Activated CD4-positive, alpha-beta T cell treated with anti-CD3 and anti-CD28 coated beads, Interleukin-2, amount 50 U/mL, for 16 hours (primary cell): ENCODE measurements at places on chromosomes 16 and 17.

GRCh38 chr16:89687092-89687940 is 827 bp downstream of the CDK10 start:
- DNase-seq, result peak; percentile 23

DNA sequence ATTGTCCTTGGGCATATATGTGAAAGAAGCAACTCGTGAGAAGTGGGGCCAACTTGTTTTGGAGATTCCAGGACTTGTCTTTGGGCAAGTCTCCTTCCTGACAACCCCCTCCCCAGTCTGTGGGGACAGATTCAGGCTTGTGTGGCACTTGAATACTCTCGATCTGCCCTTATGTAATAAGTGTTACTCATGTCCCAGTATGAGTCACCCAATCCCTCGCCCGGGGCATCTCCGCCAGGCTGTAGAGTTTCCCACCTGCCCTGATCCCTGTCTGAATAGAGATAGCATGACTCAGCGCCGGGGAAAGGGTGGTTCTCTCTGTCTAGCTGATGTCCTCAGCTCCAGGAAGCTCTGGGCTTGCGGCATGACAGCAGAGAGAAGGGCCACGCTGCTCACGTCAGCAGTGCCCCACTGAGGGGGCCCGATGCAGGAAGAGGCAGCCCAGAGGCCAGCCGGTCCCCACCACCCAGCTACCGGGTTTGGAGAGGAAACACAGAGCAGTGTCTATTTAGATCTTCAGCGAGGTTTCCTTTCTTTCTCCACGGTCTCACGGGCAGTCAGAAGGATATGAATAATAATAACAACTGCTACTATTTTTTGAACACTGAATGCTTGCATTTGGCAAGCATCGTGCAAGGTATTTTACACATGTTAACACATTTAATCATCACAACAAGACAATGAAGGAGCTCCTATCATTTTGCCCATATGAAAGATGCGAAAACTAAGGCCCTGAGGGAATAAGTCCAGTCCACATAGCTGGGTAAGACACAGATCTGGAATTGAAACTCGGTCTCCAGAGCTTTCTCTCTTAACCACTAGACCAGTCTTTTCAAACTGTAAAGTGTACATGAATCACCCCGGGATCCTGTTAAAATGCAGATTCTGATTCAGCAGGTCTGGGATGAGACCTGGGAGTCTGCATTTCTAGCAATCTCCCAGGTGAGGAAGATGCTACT is 426.7 kb upstream of the MAF start:
- DNase-seq, result peak; percentile 83

- DNase-seq, result peak; percentile 49
These were observed 421.1 kb upstream of the C16orf82 start for GRCh38 chr16:26645614-26646013.

- DNase-seq, result no peak
These were observed 6.0 kb downstream of the HAGHL start for GRCh38 chr16:732936-733335.

- DNase-seq, result no peak
These were observed 69.3 kb downstream of the GNAO1 start for GRCh38 chr16:56260378-56261160.

DNA sequence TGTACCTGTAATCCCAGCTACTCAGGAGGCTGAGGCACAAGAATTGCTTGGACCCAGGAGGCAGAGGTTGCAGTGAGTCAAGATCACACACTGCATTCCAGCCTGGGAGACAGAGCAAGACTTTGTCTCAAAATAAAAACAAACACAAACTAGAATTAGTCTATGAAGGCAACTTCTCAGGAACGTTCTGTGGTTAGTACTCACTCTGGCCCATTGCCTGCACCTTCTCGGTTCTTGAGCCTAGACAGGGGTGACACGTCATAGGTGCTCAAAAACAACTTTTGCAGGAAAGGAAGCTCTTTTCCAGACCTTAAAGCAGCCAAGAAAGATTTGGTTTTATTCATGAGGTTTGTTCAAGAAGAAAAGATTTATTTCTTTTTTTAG is 22.3 kb upstream of the CNOT1 start:
- DNase-seq, result no peak

GRCh38 chr16:56657555-56658326 is at the start of gene MT1F:
TSS of gene MT1F (plus strand) at chr16:56657959. CDS start at chr16:56658059, 100 bp downstream.
- DNase-seq, result peak; percentile 54

- DNase-seq, result no peak
These were observed 433.9 kb upstream of the MAF start for GRCh38 chr16:80034469-80034826.

GRCh38 chr16:1909561-1910231 is 8.5 kb downstream of the HS3ST6 start:
- DNase-seq, result no peak

GRCh38 chr17:54967621-54968261 is 713 bp downstream of the COX11 start:
- DNase-seq, result peak; percentile 51

DNA sequence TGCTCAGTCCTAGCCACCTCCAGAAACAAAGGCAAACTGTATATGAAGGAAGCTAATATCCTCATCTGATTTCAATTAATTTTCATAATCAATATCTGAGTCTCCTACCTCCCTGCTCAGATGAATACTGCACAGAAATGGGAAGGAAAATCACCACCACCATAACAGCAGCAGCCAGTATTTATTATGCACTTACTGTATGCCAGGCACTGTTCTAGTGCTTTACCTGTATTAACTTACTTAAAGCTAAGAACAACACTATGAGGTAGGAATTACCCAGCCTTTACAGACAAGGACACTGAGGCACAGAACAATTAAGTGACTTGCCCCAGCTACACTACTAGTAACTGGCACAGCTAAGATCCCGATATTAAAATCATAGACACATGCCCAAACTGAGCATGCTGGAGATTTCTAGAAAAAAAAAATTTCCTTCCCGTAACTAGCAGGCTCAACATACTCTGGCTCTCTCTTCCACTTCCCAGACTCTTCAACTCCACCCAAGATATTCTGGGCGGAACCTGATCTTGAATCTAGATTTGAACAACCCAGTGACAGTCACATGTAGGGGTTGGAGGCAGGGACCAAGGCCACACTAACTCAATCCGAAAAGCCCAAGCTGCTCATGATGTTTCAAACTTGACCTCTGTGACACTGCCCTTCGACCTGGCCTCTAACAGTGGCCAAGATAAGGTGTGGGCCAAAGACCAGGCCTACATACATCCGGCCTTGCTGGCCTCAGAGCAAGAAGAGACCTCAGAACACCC is 3.9 kb downstream of the TRIM25 start:
- DNase-seq, result no peak

DNA sequence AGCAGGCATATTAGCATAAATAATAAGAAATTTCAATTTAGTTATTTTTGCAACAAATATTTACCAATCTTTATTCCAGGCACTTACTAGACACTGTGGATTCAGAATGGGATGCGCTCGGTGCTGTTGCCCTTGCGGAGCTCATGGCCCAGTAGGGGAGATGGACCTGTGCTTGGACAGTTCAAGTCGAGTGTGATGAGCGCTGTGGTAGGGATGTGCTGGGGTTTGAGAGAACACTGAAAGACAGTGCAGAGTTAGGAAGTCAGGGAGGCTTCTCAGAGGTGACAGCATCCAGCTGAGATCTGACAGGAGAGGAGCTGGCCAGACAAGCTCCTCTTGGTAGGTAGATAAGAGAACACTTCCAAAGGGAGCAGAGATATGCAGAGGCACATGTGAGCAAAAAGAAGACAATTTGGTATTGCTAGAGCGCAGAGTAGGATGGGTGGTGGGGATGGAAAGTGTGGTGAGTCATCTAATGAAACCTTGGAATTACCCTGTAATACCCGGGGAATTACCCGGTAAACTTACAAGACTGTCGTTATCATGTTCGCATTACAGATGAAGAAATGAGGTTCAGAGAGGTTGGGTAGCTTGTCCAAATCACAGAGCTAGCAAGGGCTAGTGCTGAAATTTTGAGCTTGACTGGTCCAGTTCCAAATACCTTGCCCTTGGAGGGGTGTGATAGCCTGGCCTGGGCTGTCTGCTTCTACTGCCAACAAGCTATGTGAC is 298.1 kb upstream of the N4BP1 start:
- DNase-seq, result no peak

- no peak for DNase-seq
These were observed 35.2 kb downstream of the NXN start for GRCh38 chr17:944266-944826.

DNA sequence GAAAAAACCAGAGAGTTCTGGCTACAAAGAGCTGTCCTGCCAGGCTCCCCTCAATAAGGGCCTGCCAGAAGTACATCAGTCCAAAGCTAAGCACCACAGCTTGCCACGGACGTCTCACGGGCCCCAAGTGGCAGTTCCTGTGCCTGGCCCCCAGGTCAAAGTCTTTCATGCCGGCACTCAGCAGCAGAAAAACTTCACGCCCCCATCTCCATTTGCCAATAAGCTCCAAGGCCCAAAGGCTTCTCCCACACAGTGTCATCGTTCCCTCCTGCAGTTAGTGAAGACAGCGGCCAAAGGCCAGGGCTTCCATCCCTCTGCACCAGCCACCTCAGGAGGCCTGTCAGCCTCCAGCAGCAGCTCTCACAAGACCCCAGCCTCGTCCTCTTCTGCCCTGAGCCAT is 27.4 kb downstream of the UBN1 start:
- DNase-seq, result no peak

GRCh38 chr17:45852535-45853297 is 8.0 kb downstream of the SPPL2C start:
- peak; percentile 59 for DNase-seq

DNA sequence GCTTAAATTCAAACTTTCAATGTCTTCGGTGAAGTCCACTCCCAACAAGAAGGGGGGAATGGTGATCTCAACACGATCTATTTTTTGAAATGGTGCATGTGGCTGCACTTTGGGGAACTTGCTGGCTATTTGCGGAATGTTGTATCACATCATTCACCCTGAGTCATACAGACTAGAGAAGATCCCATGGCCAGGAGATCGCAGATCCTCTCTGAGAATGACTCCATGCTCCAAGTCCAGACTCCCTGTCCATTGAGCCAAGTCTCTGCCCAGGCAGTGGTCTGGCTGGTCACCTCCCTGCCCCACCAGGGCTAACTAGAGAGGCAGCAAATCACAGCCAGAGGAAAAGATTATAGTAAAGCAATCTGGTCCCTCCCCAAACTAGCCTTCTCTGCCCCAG is 120.6 kb downstream of the XYLT1 start:
- no peak for DNase-seq

DNA sequence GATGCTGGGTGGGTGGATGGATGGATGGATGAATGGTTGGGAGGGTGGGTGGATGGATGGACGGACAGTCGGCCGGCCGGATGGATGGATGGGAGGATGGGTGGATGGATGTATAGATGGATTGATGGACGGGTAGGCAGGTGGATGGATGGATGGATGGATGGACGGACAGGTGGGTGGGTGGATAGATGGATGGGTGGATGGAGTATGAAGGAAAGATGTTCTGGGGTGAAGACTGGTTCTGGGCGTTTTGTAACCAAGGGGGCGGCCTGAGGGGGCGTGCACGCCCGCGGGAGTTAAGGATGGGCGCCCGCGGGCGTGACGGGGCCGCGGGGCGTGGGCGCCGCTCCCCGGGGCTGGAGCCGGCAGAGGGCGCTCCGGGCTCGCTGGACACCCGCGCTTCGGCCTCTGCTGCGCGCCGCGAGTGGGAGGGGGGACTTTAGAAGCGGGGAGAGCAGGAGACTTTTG is at the start of gene NECAB2:
Gene NECAB2, plus strand, starts transcription at position 407 of the 468 bp plus-strand sequence. CDS start 405 bp downstream, outside the sequence.
- DNase-seq, result no peak

- DNase-seq, result no peak
These were observed 19.6 kb downstream of the COG7 start for GRCh38 chr16:23433261-23433920.

- no peak for DNase-seq
These were observed 142.3 kb downstream of the ZFHX3 start for GRCh38 chr16:72905581-72905980.

GRCh38 chr17:74148446-74148845 is 55.0 kb upstream of the RPL38 start:
- no peak for DNase-seq

DNA sequence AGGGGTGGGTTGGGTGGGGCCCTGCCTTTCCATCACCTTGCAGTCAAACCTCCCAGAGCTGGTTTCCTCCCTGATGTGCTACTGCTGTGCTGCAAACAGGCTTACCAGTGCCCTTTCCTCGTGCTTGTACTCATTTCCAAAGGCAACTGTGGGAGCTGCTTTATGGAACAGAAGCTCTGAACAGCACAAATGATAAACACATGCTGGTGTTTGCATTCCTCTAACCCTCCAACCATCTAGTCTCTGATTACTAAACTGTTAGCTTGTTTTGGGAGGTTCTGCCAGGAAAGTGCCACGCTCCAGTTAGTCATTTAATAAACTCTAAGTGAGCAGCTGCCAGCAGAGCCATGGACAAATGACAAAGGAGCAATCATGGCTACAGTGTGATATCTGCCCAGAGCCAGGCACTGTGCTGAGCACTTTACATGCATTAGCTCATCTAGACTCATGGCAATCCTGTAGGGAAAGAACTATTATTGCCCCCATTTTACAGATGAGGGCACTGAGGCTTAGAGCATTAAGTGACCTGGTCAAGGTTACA is 110.4 kb downstream of the VAT1L start:
- no peak for DNase-seq

GRCh38 chr16:81241706-81242105 is 3.2 kb downstream of the BCO1 start:
- DNase-seq, result no peak

GRCh38 chr17:48335858-48336500 is 94.0 kb downstream of the SKAP1 start:
- DNase-seq, result peak; percentile 64

GRCh38 chr17:28843816-28844148 is 1.2 kb upstream of the FAM222B start:
- DNase-seq, result no peak

DNA sequence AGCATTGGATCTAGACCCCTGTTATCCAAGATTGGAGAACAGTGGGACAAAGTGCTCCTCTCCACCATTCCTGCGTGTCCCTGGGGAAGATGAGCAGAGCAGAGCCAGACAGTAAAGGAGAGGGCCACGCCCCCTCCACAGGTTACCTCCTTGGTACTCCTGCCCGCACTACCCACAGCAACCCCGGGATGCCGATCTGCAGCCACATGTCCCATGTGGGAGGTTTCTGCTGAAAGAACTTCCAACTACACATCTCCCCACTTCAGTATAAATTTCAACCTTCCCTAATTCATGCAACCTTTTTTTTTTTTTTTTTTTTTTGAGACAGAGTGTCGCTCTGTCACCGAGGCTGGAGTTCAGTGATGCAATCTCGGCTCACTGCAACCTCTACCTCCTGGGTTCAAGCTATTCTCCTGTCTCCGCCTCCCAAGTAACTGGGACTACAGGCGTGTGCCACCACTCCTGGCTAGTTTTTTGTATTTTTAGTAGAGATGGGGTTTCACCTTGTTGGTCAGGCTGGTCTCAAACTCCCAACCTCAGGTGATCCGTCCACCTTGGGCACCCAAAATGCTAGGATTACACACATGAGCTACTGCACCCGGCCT is 2.3 kb downstream of the RAB37 start:
- no peak for DNase-seq
